Skin of body (tissue), 3 donors: ENCODE measurements at places on chromosomes 12 and 14.

DNA sequence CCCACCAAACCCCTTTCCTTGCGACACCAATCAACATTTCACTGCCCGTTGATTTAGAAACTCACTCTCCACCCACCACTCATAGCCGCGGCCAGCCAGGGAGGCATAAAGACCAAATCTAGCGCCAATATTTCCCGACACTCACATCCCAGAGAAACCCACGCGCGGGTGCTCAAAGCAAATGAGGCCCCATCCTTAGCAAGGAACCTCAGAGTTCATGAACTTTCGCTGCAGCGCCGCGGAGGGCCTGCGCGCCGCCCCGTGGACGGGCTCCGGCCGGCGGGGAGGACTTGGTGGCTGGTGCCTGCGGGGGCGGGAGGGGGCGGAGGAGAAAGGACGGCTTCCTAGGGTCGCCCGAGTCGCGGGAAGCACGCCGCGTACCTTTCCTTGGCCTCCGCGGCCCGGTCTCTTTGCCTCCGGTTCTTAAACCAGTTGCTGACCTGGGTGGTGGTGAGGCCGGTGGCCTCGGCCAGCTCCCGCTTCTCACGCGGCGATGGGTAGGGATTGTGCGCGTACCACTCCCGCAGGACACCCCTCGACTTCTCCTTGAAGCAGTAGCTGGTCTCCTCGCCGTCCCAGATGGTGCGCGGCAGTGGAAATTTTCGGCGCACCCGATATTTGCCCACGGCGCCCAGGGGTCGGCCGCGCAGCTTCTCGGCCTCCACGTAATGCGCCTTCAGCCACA, 886 bp downstream of the SIX1 start:
- no peak for DNase-seq

- DNase-seq: no peak
These were observed 2.9 kb downstream of the PRPF40B start for GRCh38 chr12:49626169-49626835.

DNA sequence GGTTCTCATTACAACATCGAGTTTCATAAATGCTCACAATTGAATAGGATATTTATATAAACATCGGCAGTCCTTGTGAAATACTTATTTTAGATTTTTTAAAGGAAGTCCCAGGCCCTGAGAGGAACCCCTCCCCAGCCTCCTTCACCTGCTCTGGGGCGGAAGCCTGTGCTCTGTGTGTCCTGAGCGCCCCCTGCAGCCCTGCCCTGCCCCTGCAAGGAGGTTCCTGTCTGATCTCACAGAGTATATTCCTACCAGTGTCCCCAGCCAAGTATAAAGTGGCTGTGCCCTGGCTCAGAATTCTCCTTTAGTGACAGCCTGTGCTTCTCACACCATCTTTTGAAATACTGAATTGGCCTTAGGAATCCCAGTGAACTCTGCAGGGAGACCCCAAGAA, 659.5 kb downstream of the TMEM121 start:
- DNase-seq: no peak

GRCh38 chr14:100564512-100564911, 22.7 kb downstream of the BEGAIN start:
- no peak for DNase-seq

DNA sequence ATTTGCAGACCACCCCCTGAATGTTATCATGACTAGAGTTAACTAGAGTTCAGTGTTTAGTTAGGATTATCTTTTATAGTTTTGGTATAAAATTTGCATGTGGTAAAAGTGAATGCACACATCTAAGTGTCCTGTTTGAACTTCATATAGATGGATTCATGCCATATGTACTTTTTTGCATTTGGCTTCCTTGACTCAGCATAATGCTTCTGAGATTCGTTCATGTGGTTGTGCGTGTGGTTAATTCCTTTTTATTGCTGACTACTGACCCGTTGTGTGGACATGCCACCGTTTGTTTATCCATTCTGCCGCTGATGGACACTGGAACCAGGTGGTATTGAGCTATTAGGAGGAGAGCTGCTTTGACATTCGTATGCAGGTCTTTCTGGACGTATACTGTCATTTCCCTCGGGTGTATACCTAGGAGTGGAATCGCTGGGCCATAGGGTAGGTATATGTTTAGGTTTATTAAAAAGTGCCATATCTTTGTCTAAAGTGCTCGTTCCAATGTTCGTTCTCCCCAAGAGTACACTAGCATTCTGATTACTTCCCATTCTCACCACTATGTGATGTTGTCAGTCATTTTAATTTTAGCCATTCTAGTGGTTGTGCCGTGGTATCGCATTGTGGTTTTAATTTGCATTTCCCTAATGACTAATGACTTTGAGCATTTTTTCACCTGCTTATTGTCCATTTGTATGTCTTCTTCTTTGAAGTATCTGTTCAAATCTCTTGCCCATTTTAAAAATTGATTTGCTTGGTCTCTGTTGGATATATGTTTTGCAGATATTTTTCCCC, 37.7 kb downstream of the RIN3 start:
- no peak for DNase-seq
